ENCODE measurements at places on chromosomes 7 and 10.

DNA sequence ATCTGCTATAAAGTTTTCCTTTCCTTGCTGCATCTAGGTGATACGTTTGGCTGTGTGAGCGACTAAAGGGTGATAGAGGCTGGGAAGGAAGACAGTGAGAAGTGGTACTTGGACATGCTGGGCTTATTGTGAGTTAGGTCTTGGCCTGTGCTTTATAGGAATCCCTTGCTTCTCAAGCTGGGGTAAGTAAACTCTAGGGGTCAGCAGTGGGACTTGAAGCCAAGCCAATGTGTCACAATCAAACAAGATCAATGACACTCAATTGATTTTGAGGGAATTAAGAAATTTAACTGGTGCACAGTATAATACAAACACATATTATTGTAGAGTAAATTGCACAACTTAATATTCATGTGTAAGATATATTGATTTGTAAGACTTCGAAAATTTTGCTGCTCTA is 155.8 kb upstream of the AOAH start:
- DNase-seq = no peak

DNA sequence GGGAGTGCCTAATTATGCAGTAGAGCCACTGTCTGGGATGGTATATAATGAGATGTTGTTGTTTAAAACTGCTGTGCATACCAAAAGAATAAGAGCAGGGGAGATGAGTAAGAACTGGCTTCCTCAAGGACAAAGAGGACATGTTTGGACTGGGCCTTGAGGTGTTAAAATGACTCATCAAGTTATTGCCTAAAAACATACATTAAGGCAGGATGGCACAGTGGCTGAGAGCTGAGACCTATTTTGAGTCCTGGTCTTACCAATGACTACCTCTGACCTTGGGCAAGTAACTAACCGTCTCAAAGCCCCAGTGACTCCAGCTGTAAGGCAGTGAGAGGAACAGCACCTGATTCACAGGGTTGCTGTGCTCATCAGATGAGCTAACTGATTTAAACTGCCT is 71.1 kb downstream of the CFAP58 start:
- no peak for DNase-seq

DNA sequence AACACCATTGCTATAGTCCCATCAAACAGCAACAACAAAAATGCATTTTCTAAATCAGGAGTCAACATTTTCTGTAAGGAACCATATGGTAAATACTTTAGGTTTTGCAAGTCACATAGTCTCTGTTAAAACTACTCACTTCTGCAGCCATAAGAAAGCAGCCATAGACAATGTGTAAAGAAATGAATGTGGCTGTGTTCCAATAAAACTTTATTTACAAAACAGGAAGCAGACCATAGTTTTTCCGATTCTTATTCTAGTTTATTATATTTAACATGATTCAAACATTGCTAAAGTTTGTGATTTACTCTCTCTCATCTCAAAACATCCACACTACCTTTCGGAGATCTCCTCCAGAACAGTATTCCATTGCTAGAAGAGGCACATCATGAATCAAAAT is 6.9 kb downstream of the CHUK start:
- no peak for DNase-seq

GRCh38 chr7:47724335-47724982 is 142.5 kb upstream of the TNS3 start:
- no peak for DNase-seq

- DNase-seq = no peak
These were observed 97.6 kb upstream of the GSDME start for GRCh38 chr7:24854866-24855265.

- no peak for DNase-seq
These were observed 601.5 kb downstream of the PHTF2 start for GRCh38 chr7:78400038-78400437.

- DNase-seq = no peak
These were observed at the start of gene VSTM4 for GRCh38 chr10:49115015-49115795. Gene VSTM4 (minus strand): TSS chr10:49115522. CDS start chr10:49115485, 37 bp downstream.

GRCh38 chr10:118278649-118279048 is 63.5 kb downstream of the FAM204A start:
- no peak for DNase-seq

DNA sequence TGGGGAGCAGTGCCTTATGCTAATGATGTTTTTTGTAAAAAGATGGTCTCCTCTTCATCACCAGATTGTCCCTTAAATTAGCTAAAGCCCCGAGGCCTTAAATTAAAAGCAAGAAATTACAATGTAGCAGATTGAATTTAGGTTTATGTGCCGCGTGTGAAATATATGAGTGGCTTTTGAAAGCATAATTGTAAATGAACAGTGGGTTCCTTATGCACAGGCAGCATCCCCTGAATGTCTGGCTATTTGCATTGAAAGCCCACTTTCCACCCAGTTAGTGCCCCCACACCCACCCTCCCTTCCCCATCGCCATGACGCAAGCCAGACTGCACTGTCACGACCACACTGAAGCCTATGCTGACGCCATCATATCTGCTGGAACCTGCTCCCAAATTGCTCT is 62.4 kb upstream of the SORCS3 start:
- no peak for DNase-seq

GRCh38 chr7:1679966-1680730 is 10.1 kb downstream of the ELFN1 start:
- no peak for DNase-seq

DNA sequence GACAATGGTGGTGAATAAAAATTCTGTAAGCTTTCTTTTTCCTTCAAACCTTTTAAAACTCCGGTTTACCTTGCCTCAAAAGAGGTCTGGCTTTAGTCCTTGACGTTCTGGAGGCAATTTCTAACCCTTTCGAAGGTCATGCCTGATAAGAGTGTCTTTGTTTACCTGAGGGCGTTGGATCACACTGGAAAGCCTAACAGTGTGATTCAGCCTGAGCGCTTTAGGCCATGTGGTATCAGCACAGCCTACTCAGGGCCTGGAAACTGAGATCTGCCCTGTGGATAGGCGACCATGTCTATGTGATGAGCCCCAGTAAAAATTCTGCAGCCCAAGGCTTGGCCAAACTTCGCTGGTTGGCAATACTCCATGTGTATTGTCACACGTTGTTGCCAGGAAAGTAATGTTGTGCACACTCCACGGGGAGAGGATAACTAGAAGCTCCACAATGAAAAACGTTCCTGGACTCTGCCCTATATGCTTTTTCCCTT is 10.7 kb downstream of the CCDC6 start:
- DNase-seq = no peak

GRCh38 chr10:95343573-95343972 is 52.8 kb upstream of the PDLIM1 start:
- no peak for DNase-seq

DNA sequence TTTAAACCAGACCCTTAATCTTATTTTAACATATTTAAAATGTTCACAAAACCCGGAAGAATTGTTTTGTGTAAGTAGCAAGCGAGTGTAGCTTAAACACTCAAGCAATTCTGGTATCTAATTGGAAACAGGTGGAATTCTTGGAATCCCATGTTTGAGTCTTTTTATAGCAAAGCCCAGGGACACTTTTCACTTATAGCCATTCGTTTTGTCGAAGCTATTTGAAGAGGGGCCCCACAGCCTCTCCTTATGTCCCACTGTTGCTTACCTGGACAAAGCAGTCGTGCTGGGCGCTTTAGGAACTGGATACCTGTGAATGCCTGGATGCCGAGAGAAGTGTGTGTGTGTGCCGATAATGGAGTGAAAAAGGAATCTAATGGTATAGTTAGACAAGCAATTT is 3.3 kb downstream of the CUX1 start:
- no peak for DNase-seq

DNA sequence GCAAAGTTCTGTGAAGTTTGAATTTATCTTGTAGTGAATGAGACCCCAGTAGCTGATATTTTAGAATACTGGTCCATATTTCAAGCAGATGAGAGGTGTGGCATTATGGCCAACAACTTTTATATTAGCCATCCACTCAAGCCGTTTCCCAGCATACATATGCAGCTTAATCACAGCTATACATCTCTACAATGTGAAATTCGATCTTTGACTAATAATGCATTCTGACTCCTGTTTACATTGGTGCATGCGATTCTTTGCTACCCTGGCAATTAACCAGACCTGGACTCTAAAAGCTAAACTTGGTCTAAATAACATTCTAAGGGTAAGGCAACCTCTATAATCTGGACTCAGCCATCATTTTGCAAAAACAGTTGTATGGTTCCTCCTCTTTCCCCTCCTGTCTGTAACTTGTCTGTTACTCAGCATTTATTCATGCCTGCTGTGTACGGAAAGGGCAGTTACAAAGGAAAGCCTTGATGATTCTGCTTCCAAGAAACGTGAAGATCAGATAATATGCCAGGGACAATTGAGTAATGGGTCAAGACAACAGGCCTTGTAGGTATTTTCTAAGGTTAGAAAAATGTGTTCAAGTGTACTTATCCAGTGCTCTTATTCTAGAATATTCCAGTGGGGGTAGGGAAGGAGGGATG is 50.6 kb downstream of the PNLIPRP2 start:
- no peak for DNase-seq

GRCh38 chr7:21902240-21902639 is 43.5 kb downstream of the CDCA7L start:
- DNase-seq = no peak

- no peak for DNase-seq
These were observed 26.3 kb downstream of the WBP1L start for GRCh38 chr10:102770108-102770482.

DNA sequence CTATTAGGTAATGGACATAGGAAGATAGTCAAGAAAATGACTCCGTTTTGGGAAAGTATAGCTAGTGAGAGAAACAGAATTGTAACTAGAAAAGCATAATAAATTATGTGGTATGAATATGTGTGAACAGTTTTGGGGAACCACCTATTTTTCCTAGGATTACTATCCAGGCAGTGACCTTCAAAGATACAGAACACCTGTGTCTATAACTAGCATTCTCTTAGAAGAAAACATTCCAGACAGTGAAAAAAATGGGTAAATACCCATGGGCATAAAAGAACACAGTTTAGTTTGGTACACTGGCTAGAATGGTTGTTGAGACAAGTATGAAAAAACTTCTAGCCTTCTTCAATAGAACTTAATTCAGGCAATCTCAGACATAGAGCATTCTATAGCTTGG is 690.8 kb downstream of the MAGI2 start:
- no peak for DNase-seq

- DNase-seq = no peak
These were observed 50.0 kb downstream of the ABCC2 start for GRCh38 chr10:99832439-99832838.

DNA sequence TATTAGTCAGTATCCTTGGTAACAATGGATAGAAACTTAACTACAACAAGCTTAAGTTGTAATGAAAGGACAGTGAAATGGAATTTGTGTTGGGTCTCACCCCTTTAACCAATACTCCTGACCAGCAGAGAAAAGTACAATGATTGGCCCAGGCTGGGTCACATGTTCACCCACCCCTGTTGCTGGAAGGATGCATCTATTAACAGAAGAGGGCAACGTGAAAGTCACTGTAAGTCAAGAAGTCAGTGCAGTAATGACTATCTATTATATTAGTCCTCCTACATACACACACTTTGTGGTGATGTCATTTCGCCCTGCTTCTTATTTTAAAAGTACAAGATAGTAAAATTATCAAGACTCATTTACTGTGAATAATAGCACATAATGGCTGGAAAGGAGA is 16.2 kb downstream of the PNLIPRP2 start:
- DNase-seq = no peak

- no peak for DNase-seq
These were observed 87.8 kb downstream of the MAD1L1 start for GRCh38 chr7:2144926-2145325.

GRCh38 chr10:94199565-94199964 is 163.2 kb downstream of the NOC3L start:
- DNase-seq = no peak

DNA sequence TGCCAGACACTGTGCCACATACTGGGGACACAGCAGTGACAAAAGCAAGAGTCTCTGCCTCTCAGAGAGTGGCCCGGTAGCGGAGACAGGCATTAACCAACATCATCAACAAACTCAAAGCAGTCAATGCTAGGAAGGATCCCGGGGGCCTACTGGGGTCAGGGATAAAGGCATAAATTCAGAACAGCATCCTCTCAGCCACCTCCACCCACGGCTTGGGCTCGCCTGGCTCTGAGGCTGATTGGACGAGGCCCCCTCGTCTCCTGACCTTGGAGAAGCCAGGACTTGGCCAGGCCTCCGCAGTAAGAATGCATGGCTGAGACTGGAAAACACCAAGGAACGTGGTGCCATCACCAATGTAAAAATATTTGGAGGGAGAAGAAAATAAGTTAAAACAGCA is 102.1 kb downstream of the ARHGAP22 start:
- DNase-seq = no peak

DNA sequence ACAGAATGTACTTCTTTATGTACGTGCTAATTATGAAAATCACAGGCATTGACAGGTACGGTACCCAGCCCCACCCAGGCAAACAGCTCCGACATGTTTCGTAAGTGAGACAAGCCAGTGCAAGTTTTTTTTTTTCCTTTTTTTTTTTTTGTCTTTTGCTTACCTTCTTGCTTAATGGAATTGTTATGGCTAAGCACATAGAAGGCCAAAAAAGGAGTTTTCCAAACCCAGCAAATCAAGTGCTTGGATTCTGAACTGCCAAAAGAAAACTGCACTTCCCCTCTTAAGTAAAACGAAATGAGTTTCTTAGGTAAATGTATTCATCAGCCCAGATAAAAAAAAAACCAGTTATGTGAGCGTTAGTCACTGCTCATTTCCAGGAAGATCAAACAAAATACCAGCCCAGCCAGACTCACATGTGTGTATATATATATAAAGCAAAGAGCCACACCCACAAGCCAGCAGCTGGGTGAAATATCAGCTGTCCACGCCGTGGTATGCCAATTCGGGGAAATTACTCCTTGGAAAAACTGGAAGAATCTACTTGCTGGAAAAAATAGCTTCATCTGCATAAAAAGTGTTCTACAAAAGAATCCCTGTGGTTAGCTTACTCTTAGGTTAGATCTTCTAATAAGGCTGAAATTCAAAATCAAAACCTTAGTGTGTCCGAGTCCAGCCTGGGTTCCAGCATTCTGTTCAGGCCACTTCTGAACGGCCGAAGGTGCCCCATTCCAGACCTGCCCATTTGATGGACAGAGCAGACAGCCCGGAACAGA is 8.0 kb downstream of the KLF6 start:
- DNase-seq = peak; percentile 47

DNA sequence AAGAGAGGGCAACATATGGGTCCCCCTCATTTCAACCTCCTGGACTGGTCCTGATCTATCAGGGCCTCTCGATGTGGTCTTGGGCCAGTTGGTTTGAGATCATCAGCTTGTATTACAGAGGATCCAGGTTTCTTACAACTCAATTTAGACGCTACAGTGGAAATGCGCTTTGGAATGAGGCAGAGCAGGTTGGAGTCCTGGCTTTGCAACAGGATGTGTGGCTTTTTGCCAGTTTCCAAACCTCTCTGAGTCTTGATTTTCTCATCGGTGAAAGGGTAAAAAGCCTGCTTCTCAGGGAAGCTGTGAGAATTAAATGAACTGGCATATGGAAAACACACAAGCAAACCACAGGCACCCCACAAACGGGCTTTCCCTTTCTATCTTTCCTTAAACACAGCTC is 37.5 kb upstream of the MKI67 start:
- DNase-seq = no peak

All from stimulated activated CD4-positive, alpha-beta T cell treated with anti-CD3 and anti-CD28 coated beads, Interleukin-15, amount 100 ng/mL, for 48 hours (primary cell).